ENCODE measurements at places on chromosomes 1 and 21. TPM values are rescaled to one million over a fixed set of nuclear protein-coding genes. Genes with fewer than 3 reads are reported as not detected.

The C1QB gene
- total RNA-seq = not detected

The OR2M3 gene
- total RNA-seq = not detected

The UBE2U gene
- total RNA-seq = not detected

The NECTIN4 gene
- total RNA-seq = not detected

The S100A11 gene
- 824 TPM for total RNA-seq

The INKA2 gene
- total RNA-seq = 2.9 TPM

The PLPPR5 gene
- not detected for total RNA-seq

The EPHB2 gene
- 26.7 TPM for total RNA-seq

The KCTD3 gene
- total RNA-seq = 15.6 TPM

The SCMH1 gene
- total RNA-seq = 18.8 TPM

Measured in M059J (cell line).